ENCODE measurements at places on chromosomes 11 and 22.
A peak's percentile ranks its signal among the peaks of the same experiment; 100 is the strongest.

DNA sequence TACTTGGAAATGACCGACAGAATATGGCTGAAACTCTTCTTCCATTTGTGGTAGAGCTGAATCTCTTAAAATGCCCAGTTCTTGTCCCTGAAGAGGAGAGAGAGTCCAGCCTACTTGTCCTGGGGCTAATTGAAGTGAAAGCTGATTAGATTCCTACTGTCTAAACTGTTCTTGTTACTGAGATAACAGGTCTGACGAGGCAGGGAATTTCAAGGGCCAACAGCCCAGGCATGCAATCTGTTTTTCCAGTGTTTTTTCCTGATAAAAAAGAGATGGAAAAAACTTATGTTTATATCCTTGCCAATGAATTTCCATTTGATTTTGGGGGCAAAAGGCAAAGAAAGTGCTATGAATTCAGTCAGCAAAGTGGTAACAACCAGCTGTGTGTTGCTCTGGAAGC is 195.5 kb downstream of the ETS1 start:
- DNase-seq = no peak

- no peak for DNase-seq
Observed at GRCh38 chr11:80816454-80816847, 1375.6 kb upstream of the TENM4 start.

GRCh38 chr22:41770715-41771468 is 29.6 kb upstream of the CCDC134 start:
- DNase-seq = peak; percentile 47

- DNase-seq = no peak
Observed at GRCh38 chr11:87443707-87444106, 406.0 kb downstream of the TMEM135 start.

- DNase-seq = peak; percentile 57
Observed at GRCh38 chr11:105177658-105178057, 38.1 kb upstream of the CARD18 start.

DNA sequence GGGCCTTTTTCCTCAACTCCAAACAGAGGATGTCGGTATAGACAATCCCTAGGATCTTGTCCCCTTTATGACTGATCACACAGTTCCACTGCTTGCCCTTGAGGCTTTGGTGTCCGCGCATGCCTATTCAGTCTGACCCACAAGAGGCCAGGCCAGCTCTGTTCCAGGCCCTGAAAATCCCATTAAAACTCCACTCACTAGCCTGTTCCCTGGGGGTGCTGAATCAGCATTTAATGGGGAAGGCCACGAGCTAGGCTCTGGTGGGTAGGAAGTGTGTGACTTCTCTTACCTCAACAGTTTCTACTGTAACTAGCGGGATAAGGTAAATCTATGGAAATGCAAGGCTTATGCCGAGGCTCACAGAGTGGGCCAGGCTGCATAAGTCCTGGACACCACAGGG is 117.7 kb downstream of the PTPRJ start:
- no peak for DNase-seq

DNA sequence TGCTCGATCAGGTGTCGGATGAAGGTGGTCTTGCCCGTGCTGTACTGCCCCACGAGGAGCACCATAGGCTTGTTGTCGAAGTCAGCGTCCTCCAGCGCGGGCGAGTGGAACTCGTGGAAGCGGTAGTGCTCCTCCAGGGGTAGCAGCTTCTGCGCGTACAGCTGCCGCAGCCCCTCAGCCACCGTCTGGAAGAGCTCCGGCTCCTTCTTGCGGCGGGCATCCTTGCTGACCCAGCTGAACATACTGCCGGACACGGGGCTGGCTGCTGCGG is 263 bp downstream of the EHD1 start:
- no peak for DNase-seq

DNA sequence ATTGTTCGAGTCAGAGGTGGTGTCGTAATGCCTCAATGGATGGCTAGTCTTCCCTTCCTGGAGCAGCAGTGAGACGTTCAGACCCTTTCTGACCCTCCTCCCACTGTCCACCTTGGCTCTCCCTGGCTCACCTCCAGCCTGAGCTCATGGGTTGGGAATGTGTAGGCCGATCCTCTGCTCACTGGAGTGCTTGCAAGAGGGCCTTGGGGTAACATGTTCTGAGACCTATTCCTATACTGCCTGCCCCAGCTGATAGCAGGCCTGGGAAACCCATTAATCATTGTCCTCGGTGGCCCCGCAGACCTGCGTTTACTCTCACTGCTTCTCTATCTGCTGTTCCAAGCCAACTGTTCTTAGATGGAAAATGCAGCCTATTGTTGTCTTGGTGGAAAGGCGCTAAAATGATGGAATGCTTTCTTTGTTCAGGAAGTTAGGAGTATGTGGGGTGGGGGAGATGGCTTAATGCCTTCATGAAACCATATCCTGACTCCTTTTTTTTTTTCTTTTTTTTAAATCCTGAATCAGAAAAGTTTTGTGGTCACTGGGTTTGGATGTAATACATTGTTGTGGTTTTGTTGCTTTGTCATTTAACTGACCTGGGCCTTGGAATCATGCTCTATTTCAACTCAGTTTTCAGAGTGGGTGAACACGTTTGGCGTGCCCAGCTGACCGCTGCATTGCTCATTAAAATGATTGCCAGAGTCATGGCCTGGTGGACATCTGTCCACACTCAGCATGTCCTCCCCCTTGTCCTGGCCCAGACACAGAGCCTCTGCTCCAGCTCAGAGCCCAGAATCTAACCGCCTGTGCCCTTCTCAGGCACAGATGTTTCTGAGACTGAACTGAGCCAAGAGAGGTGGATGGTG is 72.5 kb downstream of the MICAL2 start:
- peak; percentile 95 for DNase-seq

DNA sequence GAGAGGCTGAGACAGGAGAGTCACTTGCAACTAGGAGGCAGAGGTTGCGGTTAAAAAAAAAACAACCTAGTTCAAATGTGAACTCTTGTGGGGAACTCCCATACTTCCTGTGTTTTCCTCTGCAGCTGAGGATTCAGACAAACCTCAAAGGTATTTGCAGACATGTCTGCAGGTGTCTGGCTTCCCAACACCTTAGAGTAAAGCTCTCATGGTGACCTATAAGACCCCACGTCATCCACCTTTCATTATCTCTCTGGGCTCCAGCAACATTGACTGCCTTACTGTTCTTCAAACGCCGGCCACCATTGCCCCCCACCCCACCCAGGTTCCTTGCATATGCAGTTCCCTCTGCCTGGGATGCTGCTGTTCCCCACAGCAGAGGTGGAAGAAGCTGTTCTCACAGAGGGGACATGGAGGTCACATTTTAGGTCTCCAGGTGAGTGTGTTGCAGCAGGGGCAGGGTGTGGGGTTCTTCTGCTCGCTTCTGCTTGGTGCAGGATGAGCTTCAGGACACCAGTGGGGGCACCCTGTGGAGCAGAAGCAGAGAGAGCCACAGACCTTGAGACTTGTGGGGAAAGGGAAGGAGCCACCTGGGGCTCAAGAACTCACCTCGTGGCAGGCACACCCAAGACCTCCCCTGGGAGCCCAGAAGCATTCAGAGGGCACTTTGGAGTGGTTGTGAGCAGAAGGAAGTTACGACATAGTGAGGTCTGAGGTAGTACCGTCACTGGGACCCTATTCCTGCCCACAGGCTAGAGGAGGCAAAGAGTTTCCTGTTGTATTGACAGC is 203.2 kb downstream of the CSNK2A3 start:
- DNase-seq = no peak

GRCh38 chr11:33195462-33196173 is 34.3 kb upstream of the CSTF3 start:
- DNase-seq = no peak

GRCh38 chr22:37184816-37185541 is 3.1 kb downstream of the C1QTNF6 start:
- no peak for DNase-seq

GRCh38 chr11:45949992-45950407 is 27.5 kb downstream of the LARGE2 start:
- no peak for DNase-seq

GRCh38 chr11:80960381-80961029 is 1519.7 kb upstream of the TENM4 start:
- DNase-seq = no peak

DNA sequence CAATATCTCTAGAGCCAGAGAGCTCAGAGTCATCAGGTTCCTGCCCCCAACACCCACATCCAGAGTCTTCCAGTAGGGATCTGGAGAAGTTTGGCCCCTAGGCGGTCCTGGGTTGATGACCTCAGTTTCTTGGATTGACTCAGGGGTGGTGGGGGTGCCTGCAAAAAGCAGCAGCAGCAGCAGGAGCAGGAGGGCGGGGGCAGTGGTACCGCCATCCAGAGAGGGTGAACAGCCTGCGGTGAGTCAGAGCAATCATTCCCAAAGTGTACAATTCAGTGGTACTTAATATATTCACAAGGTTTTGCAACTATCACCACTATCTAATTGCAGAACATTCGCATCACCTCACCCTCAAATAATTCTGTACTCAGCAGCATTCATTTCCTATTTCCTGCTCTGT is 9.9 kb upstream of the SEC14L3 start:
- DNase-seq = peak; percentile 39

DNA sequence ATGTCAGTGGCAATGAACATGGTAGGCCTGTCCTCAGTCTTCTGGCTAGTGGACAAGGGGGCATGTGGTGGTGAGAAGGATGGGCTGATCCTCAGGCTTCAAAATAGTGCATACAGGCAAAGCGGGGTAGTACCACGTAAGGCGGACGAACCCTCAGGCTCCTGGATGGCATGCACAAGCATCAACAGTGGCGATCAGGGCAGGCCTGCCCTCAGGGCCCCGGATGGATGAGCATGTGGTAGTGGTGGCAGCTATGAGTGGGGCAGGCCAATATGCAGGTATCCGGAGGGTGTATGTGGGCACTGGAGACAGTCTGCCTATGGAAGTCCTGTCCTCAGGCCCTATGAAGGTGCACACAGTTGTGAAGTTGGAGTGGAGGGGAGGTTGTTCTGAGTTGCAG is 163.8 kb downstream of the GUCY1A2 start:
- DNase-seq = no peak

DNA sequence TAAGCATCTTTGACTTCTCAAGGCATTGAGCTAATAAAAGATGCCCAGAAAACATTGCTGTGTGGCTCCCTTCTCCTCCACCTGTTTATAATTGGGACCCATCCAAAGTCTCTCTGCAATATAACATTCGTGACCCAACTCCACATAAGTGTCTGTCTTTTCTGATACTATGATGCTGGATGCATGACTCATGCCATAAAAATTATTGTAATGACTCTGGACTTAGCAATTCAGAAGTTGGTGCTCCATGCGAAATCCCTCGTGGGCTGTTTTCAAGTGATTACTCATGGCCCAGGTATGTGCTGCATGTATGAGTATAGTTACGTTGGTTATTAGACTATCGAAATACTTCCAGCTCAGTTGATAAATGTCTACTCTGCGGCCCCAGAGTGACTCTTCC is 11.7 kb downstream of the FJX1 start:
- peak; percentile 91 for DNase-seq

DNA sequence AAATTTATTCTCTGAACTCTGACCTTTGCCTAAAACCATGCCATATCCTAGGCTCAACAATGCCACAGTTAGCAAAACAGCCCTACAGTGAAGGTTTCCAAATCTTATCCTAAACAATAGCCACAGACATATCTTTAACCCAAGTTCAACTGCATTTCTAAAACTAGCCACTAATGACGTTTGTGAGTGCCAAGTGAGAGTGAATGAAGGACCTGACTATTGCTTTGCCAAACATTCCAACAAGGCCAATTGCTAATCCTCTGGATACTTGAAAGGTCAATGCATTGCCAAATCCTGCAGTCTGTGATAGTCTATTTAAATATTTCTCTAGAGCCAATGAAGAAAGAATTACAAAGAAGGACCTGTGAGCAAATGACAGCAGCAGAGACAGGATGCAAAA is 2.5 kb upstream of the OR4C45 start:
- DNase-seq = no peak

DNA sequence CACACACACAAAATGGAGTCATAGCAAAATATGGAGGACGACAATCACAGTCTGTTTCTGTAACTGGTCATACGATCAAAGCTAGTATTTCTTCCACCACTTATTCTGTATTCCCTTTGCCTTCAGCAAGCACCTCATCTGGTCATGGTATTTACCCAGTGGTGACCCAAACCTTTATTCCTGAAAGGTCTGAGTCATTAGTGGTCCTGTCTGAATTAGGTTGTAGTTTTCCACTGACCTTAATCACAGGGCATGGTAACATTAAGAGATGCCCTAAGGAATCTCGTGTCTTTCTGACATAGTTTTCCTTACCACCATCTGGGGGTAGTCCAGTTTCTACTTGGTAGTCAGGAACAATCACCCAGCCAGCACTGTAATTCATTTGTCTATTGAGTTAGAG is 54.8 kb upstream of the CEP295 start:
- DNase-seq = no peak

- peak; percentile 49 for DNase-seq
Observed at GRCh38 chr22:37472418-37473006, 13.7 kb downstream of the MFNG start.

DNA sequence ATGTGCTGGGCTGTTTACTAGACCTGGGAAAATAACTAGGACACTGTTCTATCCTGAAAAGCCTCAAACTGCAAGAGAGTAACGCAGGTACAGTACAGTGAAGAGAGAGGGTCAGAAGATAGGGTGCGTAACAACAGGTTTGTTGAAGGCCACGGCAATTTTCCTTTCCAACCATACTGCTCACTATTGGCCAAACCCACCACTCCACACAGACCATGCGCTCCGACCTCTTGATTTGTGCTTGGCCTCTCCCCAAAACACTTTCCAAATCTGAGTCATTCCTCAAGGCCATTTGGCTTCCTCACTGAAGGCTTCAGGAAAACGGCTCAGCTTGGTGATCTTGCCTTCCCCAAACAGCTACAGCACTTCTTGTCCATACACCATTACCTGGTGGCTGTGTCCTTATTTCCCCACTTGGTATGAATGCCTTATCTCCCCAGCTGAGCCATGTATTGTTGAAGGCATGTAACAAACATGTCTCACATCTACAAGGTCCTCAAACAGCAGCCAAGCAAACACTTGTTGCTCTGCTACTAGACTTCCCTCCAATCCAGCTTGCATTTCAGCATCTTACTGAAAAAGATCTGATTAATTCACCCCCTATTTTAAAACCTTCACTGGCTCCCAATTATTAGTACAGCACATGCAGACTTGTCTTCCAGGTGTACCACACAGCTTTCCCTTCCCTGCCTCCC is 40.9 kb downstream of the TCF20 start:
- peak; percentile 49 for DNase-seq

- no peak for DNase-seq
Observed at GRCh38 chr22:26907366-26907765, 250.0 kb downstream of the MIAT start.

GRCh38 chr22:44924710-44925109 is 85.1 kb downstream of the PHF21B start:
- no peak for DNase-seq

DNA sequence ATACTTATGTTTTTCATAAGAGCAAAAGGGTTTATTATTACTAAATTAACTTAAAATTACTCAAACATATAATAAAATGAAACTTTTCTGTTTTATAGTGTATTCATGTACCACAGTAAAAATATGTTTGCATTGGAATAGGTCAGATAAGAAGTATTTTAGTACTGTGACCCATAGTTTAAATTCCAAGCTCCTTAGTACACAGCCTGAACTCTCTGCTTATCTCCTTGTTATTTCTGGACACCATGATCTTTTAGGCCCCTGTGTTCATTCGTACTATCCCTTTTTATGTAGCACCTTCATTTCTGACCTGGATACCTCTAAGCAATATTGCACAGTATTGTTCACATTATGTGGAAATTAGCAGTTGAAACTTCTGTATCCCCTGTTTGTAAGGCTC is 296.7 kb upstream of the SYN3 start:
- peak; percentile 21 for DNase-seq

Data from AG08395 (cell line).